AG08395 (cell line): ENCODE measurements at places on chromosomes 16 and 17.
A peak's percentile ranks its signal among the peaks of the same experiment; 100 is the strongest.

GRCh38 chr17:42112552-42113176 is at the start of gene DHX58:
Gene DHX58, minus strand, starts transcription at chr17:42112714. Its CDS starts 822 bp downstream, at chr17:42111892.
- peak; percentile 94 for DNase-seq

DNA sequence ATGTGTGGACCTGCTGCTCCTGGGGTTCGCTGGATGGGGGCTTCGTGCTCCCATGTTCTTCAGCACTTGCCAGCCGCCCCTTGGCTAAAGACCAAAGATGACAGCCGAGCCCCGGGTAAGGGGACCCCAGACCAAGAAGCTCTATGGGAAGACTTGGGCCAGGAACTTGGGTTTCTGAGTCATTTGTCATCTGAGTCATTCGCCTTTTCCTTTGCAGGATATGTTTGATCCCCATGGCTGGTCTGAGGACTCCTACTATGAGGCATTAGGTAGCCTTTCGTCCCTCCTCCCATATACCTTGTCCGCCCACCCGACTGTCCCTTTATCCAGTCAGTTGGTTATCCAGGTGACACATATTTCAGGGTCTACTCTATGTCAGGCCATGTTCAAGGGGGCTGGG is 17.7 kb upstream of the ITGB4 start:
- no peak for DNase-seq

GRCh38 chr17:7929158-7930023 is at the start of gene KCNAB3:
Gene KCNAB3, minus strand, starts transcription at chr17:7929856. Its CDS starts 421 bp downstream, at chr17:7929435.
- peak; percentile 83 for DNase-seq

GRCh38 chr17:48527547-48527932 is 3.3 kb downstream of the HOXB1 start:
- no peak for DNase-seq

- no peak for DNase-seq
Observed at GRCh38 chr17:49074851-49075540, 57.6 kb upstream of the B4GALNT2 start.

GRCh38 chr17:56933151-56933745 is 19.4 kb upstream of the TRIM25 start:
- DNase-seq = no peak
